ENCODE measurements at places on chromosomes 2 and 18. TPM values are rescaled to one million over a fixed set of nuclear protein-coding genes. Genes with fewer than 3 reads are reported as not detected.
A peak's percentile ranks its signal among the peaks of the same experiment; 100 is the strongest.

DNA sequence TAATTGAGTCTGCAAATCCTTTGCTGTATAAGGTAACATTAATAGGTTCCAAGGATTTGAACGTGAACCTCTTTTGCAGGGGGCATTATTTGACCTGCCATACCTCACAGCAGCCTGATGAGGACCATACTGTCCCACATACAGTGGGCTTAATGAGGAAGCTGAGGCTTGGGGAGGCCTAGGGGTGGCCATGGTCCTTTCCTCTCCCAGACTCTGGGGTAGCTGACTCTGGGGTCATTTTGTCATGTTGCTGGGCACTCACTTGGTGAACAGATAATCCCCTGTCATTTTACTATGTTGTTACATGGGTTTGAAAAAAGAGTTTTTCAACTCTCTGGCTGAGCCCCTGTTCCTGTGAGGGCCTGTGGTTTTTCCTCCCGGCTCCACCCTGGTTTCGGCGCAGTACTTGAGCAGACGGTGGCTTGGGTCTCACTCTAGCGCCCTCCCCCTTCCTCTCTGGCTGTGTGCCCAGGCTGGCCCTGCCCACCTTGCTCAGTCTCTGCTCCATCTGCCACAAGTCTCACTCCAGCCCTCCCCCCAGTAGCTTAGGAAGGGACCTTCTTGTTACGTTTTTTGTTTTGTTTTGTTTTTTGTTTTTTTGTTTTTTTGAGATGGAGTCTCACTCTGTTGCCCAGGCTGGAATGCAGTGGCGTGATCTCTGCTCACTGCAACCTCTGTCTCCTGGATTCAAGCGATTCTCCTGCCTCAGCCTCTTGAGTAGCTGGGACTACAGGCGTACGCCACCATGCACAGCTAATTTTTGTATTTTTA, 21.0 kb downstream of the INPP4A start:
- H3K27me3 ChIP-seq = no peaks in the 10 kb centered on the region
- no peaks in the 10 kb centered on the region for H3K36me3 ChIP-seq
- H3K4me3 ChIP-seq = no peak overlapping the region
- peak; percentile 83 for DNase-seq

DNA sequence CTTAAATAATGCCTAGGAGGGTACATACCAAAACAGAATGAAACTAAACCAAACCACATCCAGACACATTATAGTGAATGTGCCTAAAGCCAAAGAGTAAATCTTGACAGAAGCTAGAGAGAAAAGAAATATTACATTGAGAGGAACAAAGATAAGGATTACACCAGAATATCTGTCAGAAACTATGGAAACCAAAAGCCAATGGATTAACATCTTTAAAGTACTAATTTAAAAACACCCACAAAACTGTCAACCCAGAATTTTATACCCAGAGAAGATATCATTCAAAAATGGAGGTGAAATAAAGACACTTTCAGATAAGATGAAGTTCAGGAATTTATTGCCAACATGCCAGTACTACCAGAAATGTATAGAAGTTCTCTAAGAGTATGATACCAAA, 198.5 kb upstream of the ZEB2 start:
- H3K27me3 ChIP-seq = no peaks in the 10 kb centered on the region
- H3K36me3 ChIP-seq = no peaks in the 10 kb centered on the region
- no peak overlapping the region for H3K4me3 ChIP-seq
- peaks cover 4% of the 10 kb centered on the region for H3K4me1 ChIP-seq

- H3K4me3 ChIP-seq = no peak overlapping the region
- no peaks in the 10 kb centered on the region for H3K27me3 ChIP-seq
- no peaks in the 10 kb centered on the region for H3K4me1 ChIP-seq
- DNase-seq = no peak
These were observed 15.8 kb downstream of the M1AP start for GRCh38 chr2:74632209-74632938.

DNA sequence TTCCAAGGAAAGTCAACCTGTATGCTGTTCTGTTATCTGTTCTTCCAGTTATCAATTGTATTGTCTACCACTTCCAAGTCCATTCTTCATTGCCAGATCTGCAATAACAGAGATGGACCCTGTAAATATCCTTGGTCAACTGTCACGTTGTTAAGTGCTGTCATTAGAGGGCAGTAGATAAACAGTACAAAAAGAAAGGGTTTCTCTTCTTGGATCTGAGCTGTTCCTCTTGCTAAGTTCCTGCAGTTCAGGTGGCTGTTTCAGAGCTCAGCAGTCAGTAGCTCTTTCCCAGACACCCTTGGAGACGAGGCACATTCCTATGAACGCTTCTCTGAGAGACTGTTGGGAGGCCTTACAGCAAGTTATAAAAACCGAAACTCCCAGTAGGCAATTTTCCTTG, 957.1 kb upstream of the CHAC2 start:
- H3K27me3 ChIP-seq = no peaks in the 10 kb centered on the region
- no peak overlapping the region for H3K27ac ChIP-seq
- H3K36me3 ChIP-seq = no peaks in the 10 kb centered on the region

DNA sequence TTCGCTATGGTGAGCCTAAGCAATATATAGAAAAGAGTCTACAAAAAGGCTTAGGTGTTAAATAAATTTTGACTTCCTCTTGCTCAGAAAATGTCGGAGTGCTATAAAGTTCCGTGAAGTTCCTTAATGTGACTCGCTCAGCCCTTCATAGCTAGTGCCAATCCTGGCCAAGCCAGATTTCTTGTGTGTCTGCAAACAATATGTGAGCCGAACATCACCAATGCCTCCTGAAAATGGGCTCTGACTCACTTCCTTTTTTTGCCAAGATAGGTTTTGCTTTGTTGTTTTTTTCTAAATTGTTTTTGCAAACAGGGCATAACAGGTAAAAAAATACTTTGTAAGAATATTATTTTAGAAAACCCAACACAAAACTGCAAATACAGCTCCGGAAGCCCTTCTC, 26.1 kb downstream of the CDC42EP3 start:
- peak overlapping the region; percentile 99 for H3K27ac ChIP-seq
- DNase-seq = no peak
- peaks cover 43% of the 10 kb centered on the region for H3K36me3 ChIP-seq
- H3K4me3 ChIP-seq = no peak overlapping the region

DNA sequence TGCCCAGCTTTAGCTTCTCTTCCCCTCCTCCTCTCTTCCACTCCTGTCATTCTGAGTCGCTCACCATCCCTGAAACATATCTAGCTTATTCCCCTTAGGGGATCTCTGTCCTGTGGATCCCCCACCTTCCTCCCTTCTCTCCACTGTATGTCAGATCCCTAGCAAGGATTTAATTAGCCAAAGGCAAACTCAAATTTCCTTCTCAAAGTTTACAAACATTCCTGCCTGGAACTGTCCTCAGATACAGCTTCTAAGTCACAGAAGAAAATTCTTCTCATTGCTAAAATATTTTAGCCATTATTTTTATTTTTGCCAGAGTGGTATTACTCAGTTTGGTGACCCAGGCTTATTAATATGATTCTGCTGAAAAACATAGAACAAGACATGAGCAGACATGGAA, 315.3 kb downstream of the CYP26B1 start:
- H3K27me3 ChIP-seq = no peaks in the 10 kb centered on the region
- peaks cover 42% of the 10 kb centered on the region for H3K4me1 ChIP-seq
- H3K4me3 ChIP-seq = no peak overlapping the region
- no peak for DNase-seq
- H3K36me3 ChIP-seq = no peaks in the 10 kb centered on the region

- no peaks in the 10 kb centered on the region for H3K36me3 ChIP-seq
- no peaks in the 10 kb centered on the region for H3K27me3 ChIP-seq
- no peak overlapping the region for H3K4me3 ChIP-seq
- peaks cover 56% of the 10 kb centered on the region for H3K4me1 ChIP-seq
These were observed 187.1 kb downstream of the PTPRM start for GRCh38 chr18:7754258-7754657.

- peaks cover 8% of the 10 kb centered on the region for H3K4me1 ChIP-seq
- no peak overlapping the region for H3K4me3 ChIP-seq
- peaks cover 100% of the 10 kb centered on the region for H3K36me3 ChIP-seq
- no peaks in the 10 kb centered on the region for H3K27me3 ChIP-seq
- H3K27ac ChIP-seq = no peak overlapping the region
- no peak for DNase-seq
These were observed 43.0 kb downstream of the STAT1 start for GRCh38 chr2:190970873-190971506.

- H3K27ac ChIP-seq = no peak overlapping the region
- no peaks in the 10 kb centered on the region for H3K4me1 ChIP-seq
- H3K4me3 ChIP-seq = no peak overlapping the region
- DNase-seq = peak; percentile 22
- no peaks in the 10 kb centered on the region for H3K27me3 ChIP-seq
These were observed 423.7 kb downstream of the METTL4 start for GRCh38 chr18:2147476-2148230.

DNA sequence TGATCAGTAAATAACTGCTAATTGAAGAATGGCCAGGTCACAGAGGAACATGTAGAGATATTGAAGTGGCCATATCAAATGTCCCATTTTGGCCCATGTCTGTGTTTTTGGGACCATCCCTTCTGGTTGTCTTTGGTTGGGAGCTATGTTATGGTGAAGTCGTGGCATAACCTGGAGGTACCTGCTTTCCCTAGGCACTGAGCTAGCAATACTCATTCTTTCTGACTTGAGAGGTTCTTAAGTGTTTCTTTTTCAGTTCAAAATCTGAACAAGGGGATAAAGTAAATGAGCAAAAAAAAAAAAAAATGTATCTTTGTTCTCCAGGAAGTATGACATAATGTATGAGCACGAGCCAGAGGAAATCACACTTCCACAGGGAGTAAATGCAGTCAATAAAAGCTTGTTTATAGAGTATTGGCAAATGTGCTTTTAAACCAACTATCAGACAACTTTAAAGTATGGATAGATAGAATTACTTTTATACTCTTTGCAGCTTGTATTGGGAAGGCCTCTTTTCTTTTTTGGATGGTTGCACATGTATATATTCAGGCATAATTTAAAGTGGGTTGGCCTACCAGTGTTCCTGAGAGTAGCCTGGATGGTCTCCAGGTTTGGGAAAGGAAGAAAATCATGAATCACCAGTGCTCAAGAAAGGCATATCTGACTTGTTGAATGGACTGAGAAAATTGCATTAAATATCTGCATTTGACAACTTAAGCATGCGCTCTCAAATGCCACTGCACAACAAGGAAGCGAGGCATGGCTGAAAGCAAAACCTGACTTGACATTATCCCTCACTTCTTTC, 125.0 kb downstream of the SPHKAP start:
- no peaks in the 10 kb centered on the region for H3K4me1 ChIP-seq
- no peak overlapping the region for H3K4me3 ChIP-seq
- DNase-seq = no peak
- H3K36me3 ChIP-seq = no peaks in the 10 kb centered on the region
- no peak overlapping the region for H3K27ac ChIP-seq
- H3K27me3 ChIP-seq = no peaks in the 10 kb centered on the region

GRCh38 chr2:172103471-172104272, 972 bp upstream of the DLX2 start:
- no peak overlapping the region for H3K27ac ChIP-seq
- peaks cover 64% of the 10 kb centered on the region for H3K4me1 ChIP-seq
- H3K4me3 ChIP-seq = no peak overlapping the region
- no peaks in the 10 kb centered on the region for H3K36me3 ChIP-seq
- DNase-seq = peak; percentile 84

- no peaks in the 10 kb centered on the region for H3K4me1 ChIP-seq
- H3K4me3 ChIP-seq = no peak overlapping the region
- no peak for DNase-seq
- H3K27ac ChIP-seq = no peak overlapping the region
These were observed 14.9 kb upstream of the DGKD start for GRCh38 chr2:233339427-233339826.

ADD2 gene
- 5.7 TPM for total RNA-seq

CMPK2 gene
- total RNA-seq = 5.6 TPM

IL1F10 gene
- not detected for total RNA-seq

Measured in heart right ventricle (tissue), 16 donors.